T follicular helper cell (primary cell): ENCODE measurements at places on chromosomes 2 and 18.

GRCh38 chr18:40063488-40063887 lies 1891.5 kb upstream of the PIK3C3 start:
- DNase-seq, result no peak

DNA sequence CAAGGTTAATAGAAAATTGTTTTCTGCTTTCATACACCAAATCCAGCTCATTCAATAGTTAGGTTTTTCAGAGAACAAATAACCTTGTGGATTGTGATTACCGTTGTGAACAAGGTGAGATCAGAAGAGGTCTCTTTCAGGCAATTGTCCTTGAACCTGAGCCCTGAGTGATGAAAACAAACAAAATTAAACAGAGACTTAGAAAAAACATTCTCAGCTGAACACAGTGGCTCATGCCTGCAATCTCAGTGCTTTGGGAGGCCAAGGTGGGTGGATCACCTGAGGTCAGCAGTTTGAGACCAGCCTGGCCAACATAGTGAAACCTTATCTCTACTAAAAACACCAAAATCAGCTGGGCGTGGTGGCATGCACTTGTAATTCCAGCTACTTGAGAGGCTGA lies 68.1 kb downstream of the HNMT start:
- DNase-seq, result no peak

- DNase-seq, result no peak
Measured at GRCh38 chr18:45136381-45137086, 455.8 kb downstream of the SETBP1 start.

DNA sequence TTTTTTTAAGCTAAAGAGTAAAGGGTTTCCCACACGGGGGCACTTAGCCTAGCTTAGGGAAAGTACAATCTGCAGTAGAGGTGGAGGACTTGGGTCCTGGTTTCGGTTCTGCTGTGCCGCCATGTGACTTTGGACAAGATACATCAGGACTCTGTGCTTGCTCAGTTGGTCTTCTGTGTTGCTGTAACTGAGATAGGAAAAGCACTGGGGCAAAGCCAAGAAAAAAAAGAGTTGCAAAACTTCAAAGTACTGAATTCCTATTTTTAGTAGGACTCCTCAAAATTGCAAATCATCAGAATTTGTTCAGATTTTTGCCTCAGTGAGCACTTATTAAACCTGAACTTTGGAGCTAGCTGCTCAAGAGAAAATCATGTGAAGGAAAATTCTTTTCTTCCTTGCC lies 96.3 kb upstream of the STON1 start:
- DNase-seq, result no peak

DNA sequence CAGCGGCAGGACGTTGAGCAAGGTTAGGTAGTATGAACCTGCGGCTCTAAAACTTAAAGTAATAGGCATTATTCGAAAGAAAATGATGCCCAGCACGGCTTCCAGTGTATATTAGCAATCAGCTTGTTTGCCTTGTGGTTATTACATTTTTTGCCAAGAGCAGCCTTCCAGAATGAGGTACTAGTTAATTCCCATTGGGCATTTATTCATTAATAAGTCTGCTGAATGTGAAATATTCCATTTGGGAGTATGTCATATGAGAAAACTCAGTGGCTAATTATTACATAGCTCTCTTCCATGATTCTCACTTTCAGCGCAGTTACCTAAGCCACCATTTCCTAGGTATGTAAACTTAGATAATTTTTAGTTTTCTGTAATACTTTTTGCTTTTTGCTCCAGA lies 12.9 kb downstream of the CRIM1 start:
- DNase-seq, result no peak

- no peak for DNase-seq
Measured at GRCh38 chr2:218005486-218005885, 2.7 kb upstream of the TNS1 start.

- no peak for DNase-seq
Measured at GRCh38 chr2:25098056-25098455, 56.2 kb downstream of the EFR3B start.

DNA sequence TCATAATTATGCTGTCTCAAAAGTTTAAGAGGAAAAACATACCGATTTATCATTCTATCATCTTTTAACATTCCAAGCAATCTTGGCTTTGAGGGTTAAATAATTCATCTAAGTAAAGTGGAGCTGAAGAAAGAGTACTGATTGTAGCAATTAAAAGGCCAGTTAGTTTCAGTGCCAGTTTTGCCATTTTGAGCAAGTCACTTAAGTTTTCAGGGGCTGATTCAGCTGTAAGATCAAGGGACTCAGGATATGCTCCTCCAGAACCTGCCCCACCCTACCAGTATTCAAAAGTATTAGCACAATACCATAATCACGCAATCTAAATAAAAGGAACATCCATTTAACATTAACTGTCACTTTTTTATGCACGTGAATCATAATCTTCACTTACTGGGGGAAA lies 1.9 kb downstream of the SS18 start:
- DNase-seq, result no peak

DNA sequence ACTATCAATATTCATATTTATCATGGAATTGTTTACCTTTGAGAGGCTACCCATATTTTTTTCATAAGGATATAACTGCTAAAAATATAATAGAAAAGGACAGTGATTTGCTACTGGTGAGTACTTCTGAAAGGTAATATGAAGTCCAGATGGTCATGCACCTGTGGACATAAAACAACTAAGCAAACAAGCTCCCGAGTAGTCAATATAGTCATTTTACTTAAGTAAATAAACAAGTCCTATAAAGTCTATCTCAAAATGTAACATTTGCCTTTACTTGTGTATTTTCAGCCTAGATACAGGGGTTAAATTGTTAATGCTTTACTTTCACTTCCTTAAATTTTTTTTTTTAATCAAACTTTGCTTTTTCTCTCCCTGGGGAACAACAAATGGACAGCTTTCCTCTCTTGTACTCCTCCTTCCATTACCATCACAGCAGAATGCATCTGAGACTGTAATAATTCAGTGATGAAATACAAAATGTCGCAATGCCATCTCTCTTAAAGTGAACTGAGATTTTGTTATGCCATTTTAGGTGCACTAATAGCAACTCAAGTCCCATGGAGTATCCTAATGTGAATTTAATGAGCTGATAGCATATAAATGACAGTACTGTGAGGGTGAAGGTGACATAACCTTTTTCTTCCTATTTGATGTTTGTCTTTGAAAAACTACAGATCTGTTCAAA lies 1325.4 kb upstream of the ZEB2 start:
- no peak for DNase-seq

DNA sequence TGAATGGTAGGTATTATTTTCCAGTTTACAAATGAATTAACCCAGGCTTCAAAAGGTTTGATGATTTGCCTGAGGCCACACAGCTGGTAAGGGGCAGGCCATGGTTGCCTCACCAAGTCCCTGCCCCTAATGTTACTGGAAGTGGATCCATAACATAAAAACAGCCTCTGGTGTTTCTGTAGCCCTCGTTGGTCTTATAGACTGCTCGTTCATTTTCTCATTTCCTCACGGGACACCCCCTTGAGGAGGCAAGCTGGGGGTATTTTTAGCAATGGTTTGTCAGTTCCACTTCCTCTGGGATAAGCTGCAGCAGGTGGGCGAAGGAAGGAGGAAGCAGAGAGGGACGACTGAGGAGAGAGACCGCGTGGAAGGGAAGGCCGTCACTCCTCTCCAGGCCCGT lies 32.9 kb upstream of the NDUFV2 start:
- no peak for DNase-seq

DNA sequence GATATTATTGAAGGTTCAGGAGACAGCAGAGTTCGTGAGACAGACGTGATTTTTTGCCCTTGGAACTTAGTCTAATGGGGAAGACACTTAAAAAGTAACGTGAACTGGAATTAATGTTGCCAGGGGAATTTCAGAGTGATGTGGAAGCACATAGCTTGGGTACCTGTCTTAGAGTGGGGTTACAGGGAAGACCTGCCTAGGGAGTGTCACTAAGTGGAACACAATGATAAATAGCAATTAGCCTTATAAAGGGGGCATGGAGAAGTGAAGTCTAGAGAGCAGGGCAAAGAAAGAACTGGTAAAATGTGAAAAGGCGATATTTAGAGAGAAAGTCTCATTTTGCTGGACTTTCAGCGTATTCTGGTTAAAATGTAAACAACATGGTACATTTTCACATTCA lies 306.0 kb upstream of the TCF4 start:
- no peak for DNase-seq

DNA sequence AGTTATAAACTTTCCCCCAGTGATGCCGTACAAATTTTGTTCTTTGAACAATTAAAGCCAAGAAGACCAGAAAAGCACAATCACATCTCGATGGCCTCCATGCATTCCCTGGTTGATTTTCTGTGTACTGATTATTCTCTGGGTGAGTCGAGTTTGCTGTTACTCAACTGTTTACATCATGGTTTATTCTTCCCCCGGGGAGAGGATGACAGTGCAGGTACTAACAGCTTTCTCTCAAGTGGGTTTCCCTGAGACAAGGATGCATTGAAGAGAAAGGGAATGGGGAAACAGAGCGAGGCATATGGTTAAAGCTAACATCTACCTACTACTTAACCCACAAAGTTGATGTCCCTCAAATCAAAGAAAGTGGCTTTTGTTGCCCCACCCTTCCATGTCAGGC lies 410.8 kb upstream of the FANCL start:
- DNase-seq, result no peak

- DNase-seq, result no peak
Measured at GRCh38 chr18:8116341-8117005, 492.8 kb upstream of the RAB12 start.

- no peak for DNase-seq
Measured at GRCh38 chr18:49795612-49796552, 17.5 kb downstream of the ACAA2 start.

- no peak for DNase-seq
Measured at GRCh38 chr2:237383991-237384671, 29.8 kb downstream of the COL6A3 start.
